Activated T-cell treated with anti-CD3 and anti-CD28 coated beads for 4 hours (primary cell): ENCODE measurements at places on chromosomes 12 and 14.
A peak's percentile ranks its signal among the peaks of the same experiment; 100 is the strongest.

- DNase-seq: no peak
Observed at GRCh38 chr12:65672441-65672840, 151.8 kb upstream of the HMGA2 start.

DNA sequence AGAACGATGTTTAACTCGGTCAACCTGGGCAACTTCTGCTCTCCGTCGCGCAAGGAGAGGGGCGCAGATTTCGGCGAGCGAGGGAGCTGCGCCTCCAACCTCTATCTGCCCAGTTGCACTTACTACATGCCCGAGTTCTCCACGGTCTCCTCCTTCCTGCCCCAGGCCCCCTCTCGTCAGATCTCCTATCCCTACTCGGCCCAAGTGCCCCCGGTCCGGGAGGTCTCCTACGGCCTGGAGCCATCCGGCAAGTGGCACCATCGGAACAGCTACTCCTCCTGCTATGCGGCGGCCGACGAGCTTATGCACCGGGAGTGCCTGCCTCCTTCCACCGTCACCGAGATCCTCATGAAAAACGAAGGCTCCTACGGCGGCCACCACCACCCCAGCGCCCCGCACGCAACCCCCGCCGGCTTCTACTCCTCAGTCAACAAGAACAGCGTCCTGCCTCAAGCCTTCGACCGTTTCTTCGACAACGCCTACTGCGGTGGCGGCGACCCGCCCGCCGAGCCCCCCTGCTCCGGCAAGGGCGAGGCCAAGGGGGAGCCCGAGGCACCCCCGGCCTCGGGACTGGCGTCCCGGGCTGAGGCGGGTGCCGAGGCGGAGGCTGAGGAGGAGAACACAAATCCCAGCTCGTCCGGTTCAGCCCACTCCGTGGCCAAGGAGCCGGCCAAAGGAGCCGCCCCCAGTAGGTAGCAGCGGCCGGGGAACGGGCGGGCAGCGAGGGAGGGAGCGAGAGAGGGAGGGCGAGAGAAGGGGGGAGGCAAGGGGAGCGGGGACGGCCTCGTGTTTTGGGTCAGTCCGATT, 513 bp downstream of the HOXC11 start:
- no peak for DNase-seq

DNA sequence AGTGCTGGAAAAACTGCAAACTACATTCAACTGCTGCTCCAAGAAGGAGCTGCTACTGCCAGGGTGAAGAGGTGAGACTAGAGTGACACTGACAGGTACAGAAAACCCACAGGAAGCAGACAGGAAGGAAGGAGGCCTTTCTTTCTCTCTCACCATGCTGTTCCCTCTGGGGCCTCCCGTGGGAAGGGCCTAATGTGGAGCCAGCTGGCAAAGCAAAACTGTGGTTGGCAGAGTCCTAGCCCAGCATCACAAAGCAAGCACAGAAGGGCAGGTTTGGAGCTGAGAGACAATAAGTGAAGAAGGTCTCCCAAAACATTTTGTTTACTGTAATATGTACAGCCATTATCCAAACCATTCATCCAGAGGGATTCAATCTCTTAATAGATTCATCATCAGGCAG, 122.5 kb upstream of the MAX start:
- no peak for DNase-seq

DNA sequence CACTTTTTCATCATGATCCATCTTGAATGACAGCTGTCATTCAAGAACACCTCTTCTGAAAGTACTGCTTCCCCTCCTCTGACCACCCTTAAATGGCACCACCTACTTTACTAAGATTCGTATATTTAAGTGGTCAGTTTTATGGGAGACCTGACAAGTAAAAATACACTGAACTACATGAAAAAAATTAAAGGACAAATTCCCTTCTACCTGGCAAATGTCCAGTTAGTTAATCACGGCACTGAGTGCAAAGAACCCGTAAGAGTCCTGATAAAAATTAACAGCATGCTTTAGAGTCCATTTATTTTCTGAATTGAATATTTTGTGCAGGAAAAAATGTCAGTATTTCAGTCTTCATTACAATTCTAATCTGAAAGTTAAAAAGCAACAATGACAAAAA, 48.7 kb downstream of the SETD3 start:
- no peak for DNase-seq

GRCh38 chr12:111405859-111406473, at the start of gene SH2B3:
SH2B3 (plus strand) TSS chr12:111405923; CDS start chr12:111418146, 12,223 bp downstream.
- no peak for DNase-seq

DNA sequence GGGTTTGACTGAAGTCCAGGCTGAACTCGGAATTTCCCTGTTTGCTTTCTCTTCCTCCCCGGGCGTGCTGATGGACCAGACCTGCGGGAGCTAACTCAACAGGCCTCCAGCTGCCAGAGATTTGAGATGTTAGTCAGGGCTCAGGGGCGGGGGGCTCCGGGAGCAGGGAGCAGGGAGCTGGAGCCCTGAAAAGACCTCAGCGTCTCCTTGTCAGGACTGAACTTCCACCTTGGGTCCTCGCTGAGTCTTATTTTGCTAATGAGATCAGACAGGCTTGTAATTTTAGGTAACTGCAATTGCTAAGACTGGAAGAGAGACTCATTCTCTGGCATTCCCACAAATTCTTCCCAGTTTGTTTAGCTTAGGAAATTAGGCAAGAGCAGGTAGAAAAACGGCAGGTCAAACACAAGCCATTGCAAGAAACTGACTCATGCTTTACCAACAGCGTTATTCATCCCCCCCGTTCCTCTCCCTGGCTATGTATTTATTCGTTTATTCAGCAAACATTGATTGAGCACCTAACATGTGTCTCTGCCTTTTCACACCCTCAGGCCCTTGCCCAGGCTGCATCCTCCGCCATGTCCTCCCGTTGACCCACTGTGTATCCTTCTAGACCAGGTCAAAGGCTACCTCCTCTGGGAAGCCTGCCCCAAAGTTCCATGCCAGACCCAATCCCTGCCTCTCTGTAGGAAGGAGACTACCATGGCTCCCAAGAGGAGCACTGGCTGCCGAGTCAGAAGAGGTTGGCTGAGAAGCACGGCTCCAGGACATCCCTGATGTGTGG, 80.4 kb upstream of the DIO3 start:
- no peak for DNase-seq

DNA sequence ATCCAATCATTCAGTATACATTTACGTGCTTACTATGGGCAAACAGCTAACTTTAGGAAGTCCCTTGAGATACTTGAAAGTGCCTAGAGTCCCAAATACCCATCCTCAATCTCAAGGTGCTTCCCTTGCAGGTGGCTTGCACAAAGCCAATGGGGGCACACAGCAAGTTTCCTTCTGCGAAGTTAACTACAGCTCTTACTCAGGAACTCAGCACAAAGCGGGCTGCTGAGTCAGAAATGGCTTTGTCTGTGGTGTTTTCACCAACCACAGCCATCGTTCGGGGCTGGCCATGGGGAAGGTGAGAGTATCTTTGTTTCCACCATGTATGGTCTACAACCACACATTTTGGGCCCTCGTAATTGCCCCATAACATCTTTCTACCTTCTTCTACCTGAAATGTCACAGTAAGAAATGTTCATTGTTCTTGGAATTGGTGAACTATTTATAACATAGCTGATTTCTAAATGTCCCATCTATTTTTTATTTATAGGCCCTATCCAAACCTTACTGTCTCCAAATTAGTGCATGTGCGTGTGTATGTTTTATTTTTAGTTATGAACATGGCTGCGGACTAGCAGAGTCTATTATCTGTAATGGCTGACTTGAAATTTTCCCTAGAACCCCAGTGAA, 13.9 kb downstream of the MFAP5 start:
- peak; percentile 7 for DNase-seq

- no peak for DNase-seq
Observed at GRCh38 chr12:104434129-104434528, 22.6 kb upstream of the CHST11 start.

DNA sequence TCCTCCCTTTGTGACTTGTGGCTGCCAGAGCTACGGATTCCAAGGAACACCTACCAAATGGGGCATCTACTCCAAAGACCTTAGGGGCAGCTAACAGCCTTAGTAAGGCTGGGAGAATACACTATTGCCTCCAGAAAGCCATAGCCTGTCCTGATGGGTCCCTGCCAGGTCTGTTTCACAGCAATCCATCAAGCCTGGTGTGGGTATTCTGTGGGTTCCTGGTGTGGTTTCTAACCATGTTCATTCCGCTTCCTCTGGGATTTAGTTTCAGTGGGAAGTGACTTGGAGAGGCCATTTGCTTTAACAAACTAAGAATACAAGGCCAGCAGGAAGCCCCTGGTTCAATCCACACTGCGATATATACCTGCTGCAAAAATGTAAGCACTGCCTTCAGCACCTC, 220.5 kb downstream of the FOXN3 start:
- no peak for DNase-seq

DNA sequence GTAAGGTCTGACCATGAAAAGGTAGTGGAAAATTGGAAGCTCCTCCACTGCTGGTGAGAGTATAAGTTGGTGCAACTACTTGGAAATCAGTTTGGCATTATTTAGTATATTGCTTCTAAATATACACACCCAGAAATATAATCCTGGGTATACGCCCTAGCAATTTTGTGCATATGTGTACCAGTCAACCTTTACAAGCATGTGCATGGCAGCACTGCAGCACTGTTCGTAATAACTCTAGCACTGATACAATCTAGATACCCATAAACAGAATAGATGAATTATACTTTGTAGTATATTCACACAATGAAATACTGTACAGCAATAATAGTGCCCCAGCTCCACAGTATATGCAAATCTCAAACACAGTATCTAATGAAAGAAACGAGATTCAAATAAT, 265.9 kb downstream of the EMP1 start:
- no peak for DNase-seq

DNA sequence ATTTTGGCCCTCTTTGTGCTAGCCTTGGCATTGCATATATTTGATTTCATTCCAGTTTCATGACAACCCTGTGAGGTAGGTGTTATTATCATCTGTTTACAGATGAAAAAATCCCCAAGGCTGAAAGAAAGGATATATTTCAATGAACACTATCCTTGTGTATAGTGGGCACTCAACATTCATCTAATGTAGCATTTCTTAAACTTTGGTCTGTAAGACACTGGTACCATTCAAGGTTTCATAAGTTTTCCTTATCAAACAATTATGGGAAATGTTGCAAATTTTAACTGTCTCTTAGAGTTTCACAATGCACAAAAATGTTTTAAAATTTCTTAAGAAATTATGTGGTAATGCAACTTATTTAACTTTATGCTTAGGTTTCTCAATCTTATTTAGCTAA, 44.3 kb downstream of the ATP23 start:
- DNase-seq: no peak

GRCh38 chr14:38791862-38792261, 311.2 kb downstream of the SEC23A start:
- DNase-seq: no peak

- no peak for DNase-seq
Observed at GRCh38 chr14:69593018-69593677, 18.2 kb upstream of the SUSD6 start.

DNA sequence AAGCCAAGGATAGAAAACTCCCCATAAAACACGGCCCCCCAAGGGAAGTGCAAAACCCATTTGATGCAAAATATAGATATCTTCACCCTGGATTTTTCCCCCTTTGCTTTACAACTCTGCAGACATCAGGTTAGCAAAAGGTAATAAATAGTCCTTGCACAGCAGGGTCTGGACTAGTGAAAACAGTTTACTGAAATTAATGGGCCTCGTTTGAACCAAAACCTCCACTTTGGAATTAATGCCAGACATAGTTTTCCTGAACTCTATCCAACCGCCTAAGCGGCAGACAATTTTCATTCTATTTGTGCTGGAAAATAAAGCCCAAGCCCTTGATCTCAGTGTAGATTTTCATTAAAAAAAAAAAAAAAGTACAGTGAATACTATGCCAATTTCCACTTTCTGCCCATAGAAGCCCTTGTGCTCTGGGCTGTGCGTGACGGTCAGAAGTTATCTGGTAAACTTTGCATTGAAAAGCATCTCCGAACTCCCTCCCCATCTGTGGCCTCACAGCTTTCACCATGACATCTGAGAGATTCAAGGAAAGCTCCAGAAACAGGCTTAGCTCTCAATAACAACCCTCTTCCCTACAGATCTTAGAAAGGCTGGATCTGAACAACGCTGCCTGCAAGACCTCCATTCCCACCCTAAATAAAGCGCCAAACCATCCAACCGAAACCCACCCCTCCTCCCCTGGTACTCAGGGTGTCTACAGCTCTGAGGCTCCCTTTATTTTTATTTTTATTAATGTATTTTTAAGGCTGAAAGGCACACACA, 11.0 kb upstream of the IRF2BPL start:
- no peak for DNase-seq

- DNase-seq: no peak
Observed at GRCh38 chr14:73394317-73394716, 64.0 kb downstream of the NUMB start.

- DNase-seq: no peak
Observed at GRCh38 chr12:130461447-130461815, 123.7 kb downstream of the PIWIL1 start.

- no peak for DNase-seq
Observed at GRCh38 chr12:84058136-84058535, 854.5 kb downstream of the SLC6A15 start.

DNA sequence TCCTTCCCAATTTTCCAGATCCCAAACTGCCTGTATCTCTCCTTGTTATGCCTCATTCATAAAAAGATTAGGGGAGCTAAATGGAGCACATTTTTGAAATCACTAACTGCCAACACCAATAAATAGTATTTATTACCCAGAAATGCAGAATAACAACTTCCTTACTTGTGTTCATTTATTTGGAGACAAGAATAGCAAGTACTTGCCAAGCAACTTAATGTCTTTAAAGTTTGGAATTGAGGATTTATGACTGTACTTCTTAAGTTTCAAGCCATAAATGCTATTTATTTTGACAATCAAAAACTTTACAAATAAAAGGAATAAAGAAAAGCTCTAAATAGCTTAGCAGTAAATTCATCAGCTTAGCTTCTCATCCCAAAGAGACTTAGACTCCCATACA, 626.1 kb upstream of the NOVA1 start:
- DNase-seq: no peak

DNA sequence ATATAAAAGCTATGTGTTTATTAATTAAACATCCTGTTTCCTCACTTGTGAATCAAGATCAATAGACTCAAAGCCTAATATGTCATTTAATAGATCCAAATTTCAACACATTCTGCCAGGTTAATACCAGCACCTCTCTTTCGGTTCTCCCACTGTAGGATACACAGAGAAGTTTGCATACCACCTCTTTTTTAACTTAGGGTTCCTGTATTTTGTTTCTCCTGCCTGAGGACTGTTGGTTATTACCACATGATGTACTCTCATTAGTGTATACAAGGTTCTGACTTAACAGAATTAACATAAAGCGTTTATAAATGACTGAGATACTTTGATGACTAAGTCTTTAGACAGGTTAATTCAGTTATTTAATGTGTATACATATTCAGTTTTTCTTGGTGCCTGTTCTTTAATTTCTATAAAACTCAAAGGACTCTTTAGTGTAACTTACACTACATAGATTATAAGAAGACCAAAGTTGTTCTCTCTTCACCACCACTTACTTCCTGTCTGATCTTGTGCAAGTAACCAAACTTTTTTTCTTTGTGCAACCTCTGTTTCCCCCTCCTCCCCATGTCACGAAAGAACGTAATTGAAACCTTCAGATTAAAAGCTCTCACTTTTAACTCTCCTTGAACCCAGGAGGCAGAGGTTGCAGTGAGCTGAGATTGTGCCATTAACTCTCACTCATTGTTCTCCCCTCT, 89.8 kb upstream of the DNM1L start:
- no peak for DNase-seq
